ENCODE measurements at places on chromosomes 3 and 15.

DNA sequence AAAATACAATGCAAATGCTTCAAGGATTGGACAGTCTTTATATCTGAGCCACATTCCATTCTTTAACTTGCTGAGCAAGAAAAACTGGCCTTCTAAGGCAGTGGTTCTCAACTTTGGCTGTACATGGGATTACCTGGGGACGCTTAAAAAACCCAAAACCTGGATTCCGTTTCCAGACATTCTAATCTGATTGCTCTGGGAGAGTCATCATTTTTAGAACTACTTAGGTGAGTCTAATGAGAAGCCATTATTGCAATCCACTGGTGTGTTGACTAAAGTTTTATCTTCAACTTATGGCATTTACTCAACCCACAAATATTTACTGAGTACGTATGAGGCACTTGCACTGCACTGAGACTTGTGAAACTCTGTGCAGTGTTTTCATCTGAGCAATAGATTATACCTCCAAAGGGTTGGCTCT, 195.7 kb upstream of the ATP11B start:
- DNase-seq, result no peak

DNA sequence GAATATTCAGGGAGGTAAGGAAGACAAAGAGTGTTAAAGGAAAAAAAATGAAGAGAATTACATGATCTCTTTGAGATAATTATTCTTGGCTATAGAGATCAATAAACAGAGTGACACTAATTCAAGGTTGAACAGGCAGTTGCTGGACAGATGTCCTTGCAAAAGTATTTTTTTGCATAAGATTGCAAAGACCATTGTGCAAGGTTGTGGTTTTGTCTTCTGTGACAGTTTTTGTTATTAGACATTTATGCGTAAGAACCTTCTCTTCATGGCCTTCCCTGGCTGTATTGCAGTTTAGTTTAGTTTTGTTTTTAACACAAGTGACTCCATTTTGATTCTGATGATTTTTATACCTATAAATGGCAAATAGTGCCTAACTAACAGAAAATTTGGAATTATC, 682.8 kb upstream of the ARPP21 start:
- no peak for DNase-seq

DNA sequence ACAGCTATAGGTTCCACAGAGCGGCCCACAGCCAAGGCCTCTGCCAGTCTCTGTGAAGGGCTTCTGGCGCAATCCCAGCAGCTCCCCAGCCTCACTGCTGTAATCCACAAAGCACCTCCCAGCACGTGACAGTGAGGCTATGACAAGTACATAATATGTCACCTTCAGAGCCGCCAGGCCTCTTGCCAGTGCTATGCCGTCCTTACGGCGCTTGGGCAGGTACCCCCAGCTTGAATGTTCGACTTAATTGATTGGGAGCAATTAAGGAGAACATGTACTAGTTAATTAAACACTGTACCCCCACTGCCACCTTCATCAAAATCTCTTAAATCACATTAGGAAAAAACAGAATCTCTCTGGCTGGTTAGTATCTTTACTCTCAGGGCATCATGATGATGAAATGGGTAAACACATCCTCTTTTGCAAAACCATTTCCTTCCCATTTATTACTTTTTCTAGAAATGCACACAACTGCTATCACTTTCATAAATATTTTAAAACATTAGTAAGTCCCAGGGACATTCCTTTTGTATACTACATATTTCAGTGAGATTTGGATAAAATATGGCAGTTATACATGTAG, 169.9 kb downstream of the XXYLT1 start:
- DNase-seq, result no peak

- DNase-seq, result no peak
These were observed 919.9 kb downstream of the TUSC7 start for GRCh38 chr3:117629505-117629904.

DNA sequence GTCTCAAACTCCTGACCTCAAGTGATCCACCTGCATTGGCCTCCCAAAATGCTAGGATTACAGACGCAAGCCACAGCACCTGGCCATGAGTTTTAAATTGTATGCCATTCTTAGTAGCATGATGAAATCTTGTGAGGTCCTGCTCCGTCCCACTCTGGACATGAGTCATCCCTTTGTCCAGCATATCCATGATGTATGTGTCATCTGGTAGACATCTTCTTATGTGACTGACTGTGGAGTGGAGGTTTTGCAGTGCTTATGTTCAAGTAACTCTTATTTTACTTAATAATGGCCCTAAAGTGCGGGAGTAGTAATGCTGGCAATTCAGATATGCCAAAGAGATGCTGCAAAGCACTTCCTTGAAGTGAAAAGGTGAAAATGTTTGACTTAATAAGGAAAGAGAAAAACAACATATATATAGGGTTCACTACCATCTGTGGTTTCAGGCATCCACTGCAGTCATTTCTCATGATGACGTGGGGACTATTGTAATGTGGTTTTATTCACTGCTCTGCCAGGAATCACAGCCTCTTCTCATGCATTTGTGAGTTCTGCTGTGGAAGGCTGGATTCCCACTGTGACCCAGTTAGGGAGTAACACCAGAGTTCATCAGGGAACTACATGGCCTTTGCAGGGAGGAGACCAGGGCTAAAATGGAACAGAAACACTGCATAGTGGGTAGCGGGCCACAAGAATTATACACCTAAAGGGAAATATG, 204.6 kb upstream of the STRIT1 start:
- peak; percentile 33 for DNase-seq

GRCh38 chr15:73909651-73910050, 16.6 kb upstream of the LOXL1 start:
- no peak for DNase-seq

DNA sequence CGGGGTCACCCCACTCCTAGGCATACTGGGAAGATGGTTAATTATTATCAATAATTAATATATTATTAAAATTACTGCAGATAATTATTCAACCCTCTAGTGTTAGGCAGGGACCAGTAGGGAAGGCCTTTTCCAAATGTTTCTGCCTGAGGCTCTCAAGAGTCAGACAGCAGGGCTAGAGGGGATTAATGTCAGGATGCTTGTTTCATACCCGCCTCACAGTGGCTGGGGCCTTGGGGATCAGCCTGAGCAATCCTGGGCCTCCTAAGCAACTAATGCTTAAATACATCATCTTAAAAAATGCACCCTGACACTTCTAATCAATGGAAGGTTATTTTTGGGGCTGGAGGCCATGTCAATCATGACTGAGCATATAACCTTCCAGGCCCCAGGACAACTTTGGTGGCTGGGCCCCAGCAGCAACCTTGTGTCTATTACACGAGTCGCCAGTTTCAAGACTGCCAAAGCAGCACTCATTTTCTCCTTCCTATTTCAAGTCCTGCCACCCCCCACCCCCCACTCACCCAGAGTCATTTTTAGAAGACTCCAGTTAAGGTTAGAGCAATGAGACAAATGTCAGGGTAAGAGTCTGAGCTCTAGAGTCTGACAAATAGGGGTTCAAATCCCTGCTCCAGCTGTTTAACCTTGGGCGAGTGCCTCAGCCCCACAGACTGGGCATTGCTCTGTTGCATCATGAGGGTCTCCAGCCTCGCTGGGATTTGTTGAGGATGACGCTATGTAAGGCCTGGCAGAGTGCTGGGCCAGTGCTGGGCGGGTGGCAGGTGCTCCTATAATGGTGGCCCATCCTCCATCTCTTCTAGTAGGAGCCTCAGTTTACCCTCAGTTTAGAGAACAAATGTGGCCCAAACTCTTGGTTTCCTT, 6.1 kb downstream of the AMOTL2 start:
- DNase-seq, result no peak

- no peak for DNase-seq
These were observed 498.2 kb downstream of the PYDC2 start for GRCh38 chr3:191958980-191959671.
